Activated CD4-positive, alpha-beta T cell treated with anti-CD3 and anti-CD28 coated beads, Interleukin-2, amount 50 U/mL, for 1 hour (primary cell): ENCODE measurements at places on chromosomes 2 and 18.

DNA sequence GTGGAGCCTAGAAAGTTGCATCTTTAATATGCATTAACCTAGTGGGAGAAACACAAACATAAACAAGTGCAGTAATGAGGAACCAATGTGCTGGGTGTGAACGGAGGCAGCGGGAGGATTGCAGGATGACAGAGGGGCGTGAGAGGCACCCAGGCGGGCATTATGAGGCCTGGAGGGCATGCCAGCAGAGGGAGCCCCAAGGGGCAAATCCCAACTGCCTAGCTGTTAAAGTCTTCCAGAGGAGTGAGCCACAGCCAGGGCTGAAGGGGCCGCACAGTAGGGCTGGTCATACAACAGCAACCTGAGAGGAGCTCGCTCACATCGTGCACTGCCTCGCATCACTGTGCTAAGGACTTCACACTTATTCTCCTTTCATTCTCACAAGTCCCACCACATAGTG is 13.3 kb upstream of the PRELID3A start:
- no peak for DNase-seq

GRCh38 chr18:64852281-64852680 is 703.4 kb upstream of the LINC00305 start:
- DNase-seq, result no peak

DNA sequence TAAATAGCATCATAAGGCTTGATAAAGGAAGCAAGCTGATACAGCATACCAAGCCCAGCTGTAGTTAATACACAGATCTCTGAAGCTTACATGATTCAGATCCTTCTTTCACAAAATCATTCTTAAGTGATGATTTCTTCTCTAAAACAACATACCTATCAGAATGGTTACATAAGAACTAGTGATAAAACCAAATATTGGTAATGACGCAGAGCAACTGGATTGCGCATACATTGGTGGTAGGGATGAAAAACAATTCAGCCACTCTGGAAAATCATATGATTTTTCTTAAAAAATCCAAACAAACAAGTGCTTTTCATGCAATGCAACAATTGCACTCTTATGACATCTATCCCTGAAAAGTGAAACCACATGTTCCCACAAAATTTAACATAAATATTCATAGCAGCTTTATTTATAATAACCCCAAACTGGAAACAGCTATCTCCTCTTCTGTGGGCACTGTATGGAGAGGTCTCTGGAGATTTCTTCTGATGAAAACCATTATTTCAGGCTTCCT is 153.6 kb upstream of the DSEL start:
- DNase-seq, result no peak

- no peak for DNase-seq
These were observed 38.5 kb upstream of the ZNF396 start for GRCh38 chr18:35415511-35416073.

- DNase-seq, result no peak
These were observed 11.0 kb upstream of the PLEKHM3 start for GRCh38 chr2:208036357-208036756.

GRCh38 chr2:104434318-104434792 is 419.6 kb upstream of the POU3F3 start:
- no peak for DNase-seq

DNA sequence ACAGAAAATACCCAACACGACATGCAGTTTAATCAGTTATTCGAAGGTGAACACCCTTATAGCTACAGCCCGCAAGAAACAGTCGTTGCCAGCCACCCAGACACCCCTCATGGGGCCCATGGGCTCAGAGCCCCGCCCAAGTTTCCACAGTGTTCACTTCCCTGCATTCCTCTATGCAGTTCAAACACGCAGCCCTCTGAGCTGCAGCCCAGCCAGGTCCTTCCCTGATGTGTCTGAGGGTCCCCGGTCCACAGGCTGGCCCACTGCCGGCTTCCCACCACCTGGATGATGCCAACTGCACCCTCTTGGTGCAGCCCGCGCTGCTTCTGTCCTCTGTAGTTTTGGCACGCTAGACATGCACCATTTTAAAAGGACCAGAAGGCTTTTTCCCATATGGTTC is 87.4 kb downstream of the ZNF516 start:
- no peak for DNase-seq

GRCh38 chr2:181231151-181231550 is 226.0 kb upstream of the ITGA4 start:
- DNase-seq, result no peak

GRCh38 chr2:106782681-106783080 is 103.3 kb downstream of the ST6GAL2 start:
- DNase-seq, result no peak

- no peak for DNase-seq
These were observed 107.5 kb downstream of the TTC27 start for GRCh38 chr2:32735348-32735747.

- no peak for DNase-seq
These were observed 215.8 kb downstream of the KCNS3 start for GRCh38 chr2:18094277-18094676.
